T47D (cell line): ENCODE measurements at places on chromosomes 16 and 17.

DNA sequence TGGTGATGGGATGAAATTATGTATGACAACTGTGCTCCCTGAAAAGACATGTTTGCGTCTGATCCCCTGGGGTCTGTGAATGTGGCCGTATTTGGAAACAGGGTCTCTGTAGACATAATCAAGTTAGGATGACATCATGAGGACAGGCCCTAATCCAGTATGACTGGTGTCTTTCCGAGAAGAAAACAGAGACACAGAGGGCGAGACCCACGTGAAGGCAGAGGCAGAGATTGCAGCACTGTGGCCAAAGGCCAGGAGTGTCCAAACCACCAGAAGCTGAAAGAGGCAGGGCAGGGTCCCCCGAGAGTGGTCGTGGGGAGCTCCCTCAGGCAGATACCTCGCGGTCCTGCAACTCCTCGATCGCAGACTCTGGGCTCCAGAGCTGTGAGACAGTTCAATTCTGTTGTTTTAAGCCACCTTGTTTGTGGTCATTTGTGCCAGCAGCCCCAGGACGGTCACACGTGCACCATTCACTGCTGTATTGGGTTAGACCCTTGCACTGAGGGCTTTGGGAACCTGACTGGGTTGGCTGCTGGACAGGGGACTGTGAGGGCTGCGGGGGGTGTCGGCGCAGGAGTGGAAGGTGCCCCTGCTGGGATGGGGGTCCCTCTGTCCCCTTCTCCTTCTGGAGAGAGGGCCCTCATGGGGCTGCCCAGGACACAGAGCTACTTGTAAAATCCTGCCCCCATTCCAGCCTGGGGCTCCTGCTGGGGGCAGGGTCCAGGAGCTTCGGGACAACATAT is 27.7 kb downstream of the METRNL start:
- DNase-seq = no peak

- no peak for DNase-seq
These were observed 299.6 kb upstream of the CCL2 start for GRCh38 chr17:33955461-33955860.

DNA sequence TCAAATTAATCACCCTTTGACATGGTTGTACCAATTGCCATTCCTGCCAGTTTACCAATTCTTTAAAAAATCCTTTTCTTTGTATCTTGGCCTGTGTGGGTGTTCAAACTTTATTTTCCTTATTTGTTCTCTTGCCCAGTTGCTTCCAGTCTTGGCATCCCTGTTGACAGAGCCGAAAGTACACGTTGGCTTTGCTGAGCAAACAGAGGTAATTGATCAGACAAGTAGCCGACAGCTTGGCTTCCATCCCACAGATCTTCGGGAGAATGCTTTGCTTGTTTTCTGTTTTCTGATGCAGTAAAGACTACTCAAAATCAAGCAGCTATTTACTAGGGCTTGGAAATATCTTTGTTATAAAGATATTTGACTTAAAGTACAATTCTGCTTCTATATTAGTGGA is 506.8 kb upstream of the SALL1 start:
- no peak for DNase-seq

DNA sequence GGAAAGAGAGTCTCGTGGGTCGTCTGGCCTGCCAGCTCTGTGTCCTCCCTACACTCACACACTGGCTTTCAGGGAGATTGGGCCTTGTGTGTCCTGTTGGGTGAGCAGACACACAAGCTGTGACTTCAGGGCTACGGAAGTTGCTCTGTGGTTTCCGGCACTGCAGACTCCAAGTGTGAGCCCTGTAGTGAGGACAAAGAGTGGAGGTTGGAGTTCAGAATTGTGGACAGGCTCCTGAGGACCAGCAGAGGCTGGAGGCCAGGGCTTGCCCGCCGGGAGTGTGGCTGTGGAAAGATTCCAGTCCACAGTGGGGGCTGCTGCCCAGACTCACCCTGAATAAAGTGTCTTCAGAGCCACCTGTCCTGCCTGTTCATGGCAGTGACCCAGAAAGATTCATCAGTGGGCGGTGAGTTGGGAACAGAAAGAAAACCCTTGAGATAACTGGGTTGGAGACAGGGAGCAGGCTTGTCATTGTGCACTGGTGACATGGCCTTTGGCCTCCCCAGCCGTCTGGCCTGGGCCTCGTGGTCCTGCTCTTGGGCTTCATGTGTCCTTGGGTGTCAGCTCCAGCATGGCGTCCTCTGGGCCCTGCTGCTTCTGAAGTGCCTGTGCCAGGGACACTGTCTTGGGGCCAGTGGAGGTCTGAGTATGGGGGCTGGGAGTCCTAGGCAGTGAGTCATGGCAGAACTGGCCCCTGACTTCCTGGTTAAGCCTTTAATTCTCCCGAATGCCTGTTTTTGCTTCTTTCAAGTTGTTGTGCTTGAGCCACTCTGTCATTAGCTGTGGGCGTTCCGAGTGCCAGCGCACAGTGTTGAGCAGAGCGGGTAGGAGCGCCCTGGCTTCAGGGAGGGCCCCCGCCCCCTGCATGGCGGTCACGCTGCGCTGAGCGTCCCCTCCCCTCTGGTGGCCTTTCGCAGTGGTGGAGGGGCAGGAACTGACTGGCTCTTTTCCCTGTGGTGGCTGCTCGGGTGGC is 19.9 kb upstream of the ZNF750 start:
- DNase-seq = no peak
